D721Med (cell line): ENCODE measurements at places on chromosomes 2 and 18.

- no peak for DNase-seq
Observed at GRCh38 chr2:157304811-157305722, 20.6 kb downstream of the ERMN start.

GRCh38 chr2:61436092-61436491, 34.8 kb downstream of the USP34 start:
- DNase-seq: no peak

DNA sequence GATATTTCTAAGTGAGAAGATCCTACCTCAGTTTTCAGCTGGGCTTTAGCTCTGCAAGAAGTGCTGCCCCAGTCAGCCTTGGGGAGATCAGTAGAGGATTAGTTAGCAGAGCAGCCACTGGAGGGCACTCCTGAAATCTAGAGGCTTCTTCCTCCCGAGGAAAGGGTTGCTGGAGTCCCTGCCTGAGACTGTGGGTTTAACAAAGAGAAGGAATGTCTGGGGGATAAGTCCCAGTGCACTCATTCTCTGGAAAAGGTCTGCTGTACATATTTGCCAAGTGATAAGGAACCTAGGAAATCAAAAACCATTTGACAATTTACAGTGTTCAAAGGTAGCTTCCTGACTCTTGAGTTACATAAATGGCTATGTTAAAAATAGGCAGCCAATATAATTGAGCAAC, 207.2 kb downstream of the SLC8A1 start:
- no peak for DNase-seq

DNA sequence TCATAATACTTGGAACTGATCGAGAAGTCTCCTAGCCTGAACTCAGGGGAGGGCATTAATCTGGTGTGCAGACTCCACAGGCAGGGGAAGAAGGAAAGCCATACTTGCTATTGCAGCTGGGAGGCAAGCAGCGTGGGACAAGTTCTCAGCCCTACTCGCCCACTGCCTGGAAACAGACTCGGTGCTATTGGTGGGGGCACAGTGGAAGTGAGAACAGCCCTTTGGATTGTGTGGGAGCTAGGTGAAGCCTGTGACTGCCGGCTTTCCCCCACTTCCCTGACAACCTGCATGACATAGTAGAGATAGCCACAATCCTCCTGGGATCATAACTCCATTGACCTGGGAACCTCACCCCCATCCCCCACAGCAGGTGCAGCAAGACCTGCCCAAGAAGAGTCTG, 301.3 kb downstream of the RIT2 start:
- no peak for DNase-seq

GRCh38 chr2:170714381-170715061, 616 bp upstream of the SP5 start:
- peak; percentile 62 for DNase-seq
